Kidney capillary endothelial cell (primary cell): ENCODE measurements at places on chromosomes 5 and 9.
A peak's percentile ranks its signal among the peaks of the same experiment; 100 is the strongest.

GRCh38 chr9:95003689-95004410, 277.4 kb downstream of the AOPEP start:
- DNase-seq = peak; percentile 29

DNA sequence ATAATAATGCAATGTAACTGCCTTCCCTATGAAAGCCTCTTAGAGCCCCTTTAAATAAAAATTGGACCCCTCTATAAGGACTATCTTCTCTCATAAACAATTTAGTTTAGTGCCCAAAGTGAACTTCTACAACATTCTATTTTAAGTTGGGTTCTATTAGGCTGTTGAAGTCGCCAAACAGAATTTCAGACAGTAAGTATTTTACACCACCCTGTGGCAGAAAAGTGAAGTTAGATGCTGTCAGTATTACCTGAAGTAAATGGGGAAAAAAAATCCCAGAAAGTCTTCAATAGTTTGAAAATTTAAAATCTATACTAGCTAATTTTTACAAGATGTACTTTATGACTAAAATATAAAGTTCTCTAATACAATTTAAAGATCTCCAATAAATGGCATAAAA, 29.5 kb downstream of the CAAP1 start:
- peak; percentile 20 for DNase-seq

DNA sequence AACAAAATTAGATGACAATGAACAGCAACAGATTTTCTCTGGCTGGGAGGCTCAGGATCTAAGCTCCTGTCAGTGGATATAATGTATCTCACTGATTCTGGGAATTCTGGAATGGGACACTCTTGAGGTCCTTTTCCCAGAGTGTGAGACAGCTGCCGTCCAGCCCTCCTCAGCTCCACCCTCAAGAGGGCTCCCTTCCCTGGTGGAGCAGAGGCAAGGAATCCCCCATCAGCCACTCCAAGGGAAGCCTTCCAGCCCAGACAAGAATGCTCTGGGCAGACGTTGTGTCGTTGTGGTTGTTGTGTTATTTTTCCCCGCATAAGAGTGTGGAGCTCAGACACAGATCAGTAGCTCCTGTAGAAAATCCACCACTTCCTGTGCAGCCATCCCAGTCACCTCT, 47.7 kb upstream of the ATP10B start:
- DNase-seq = no peak

DNA sequence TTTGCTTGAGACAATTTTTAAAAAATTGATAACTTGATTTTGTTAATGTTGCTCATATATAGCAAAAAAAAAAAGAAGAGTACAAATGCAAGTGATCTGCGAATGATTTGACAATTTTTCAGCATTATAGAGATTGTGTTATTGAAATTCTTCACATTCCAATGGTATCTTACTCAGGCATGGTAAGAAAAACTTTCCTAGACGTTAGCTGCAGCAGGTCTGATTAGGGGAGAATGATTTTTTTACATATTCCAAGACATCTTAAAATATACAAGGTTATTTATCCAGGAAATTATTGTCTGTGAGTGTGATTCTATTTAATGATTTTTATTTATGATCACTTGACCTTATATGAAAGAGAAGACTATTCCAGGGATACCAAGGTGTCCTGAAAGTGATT, 361.9 kb downstream of the MAT2B start:
- peak; percentile 26 for DNase-seq

GRCh38 chr9:2448193-2448738, 173.3 kb upstream of the VLDLR start:
- DNase-seq = no peak

DNA sequence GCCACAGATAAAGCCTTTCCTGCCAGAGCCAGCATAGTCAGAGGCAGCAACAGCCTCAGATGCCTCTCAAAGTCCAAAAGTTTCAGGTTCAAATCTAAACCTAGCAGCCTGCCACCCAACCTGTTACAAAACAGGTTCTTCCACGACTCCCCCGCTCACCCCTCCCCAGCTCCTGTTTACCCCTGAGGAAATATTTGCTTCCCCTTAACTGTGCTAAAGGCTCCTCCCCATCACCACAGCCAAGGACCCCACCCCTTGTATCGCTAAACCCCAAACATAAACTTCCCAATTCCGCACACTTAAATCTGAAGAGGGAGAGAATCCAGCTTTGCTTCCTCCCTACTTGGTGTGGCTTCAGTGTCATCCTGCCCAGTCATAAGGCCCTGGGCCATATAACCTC, 15.4 kb upstream of the VDAC1 start:
- DNase-seq = no peak

DNA sequence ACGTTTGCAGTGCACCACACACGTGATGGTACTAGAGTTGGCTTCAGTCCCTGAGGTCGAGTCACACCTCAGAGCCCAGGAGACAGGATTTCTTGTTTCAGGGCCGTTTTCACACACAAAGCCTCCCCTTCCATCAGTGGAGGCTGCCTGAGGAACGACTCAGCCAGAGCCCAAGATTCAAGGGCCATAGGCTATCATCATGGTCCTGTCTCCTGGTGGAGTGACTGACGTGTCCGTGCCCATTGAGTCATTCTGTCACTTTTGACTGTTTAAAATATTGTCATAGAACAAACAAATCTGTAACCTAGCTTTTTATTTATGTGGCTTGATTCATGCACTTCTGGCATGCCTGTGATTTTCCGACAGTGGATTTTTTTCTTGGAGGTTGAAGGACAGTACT, 28.3 kb downstream of the CAMK2A start:
- no peak for DNase-seq

- no peak for DNase-seq
These were observed 18.6 kb downstream of the PRDM6 start for GRCh38 chr5:123107343-123108244.

- DNase-seq = no peak
These were observed 1013.4 kb upstream of the COX7C start for GRCh38 chr5:85604378-85604777.

DNA sequence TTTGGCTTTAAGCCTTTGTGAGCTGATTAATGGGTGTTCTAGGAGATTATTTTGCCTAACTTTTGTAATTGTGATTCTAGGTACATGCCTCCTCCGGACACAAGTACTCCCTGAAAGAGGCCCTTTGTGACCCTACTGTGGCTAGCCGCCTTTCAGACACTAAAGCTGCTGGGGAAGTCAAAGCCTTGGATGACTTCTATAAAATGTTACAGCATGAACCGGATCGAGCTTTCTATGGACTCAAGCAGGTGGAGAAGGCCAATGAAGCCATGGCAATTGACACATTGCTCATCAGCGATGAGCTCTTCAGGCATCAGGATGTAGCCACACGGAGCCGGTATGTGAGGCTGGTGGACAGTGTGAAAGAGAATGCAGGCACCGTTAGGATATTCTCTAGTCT, 13.6 kb downstream of the ITGA1 start:
- peak; percentile 39 for DNase-seq

GRCh38 chr5:132325691-132326090, 31.5 kb downstream of the SLC22A4 start:
- DNase-seq = no peak

DNA sequence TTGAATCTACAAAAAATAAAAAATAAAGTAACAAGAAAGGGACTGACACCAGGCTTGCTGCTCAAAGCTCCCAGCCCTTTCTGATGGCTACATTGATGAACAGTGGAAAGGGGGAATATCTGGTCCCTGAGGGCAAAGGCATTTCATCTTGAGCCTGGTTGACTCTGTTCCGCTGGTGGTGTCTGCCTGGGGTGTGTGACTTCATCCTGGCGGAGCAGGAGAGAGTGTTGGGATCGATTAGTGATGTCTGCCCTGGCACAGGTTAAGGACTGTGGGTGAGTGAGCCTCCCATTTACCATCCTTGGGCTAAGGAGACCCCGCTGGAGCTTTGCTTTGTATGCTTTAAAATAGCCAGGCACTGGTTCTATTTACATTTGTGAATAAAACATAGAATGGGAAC, 56.9 kb upstream of the ASS1 start:
- no peak for DNase-seq

GRCh38 chr5:129459777-129460671, at the start of gene ADAMTS19:
ADAMTS19 (plus strand) TSS chr5:129460298; CDS start chr5:129460392, 94 bp downstream.
- peak; percentile 51 for DNase-seq

GRCh38 chr9:73081979-73082657, 69.5 kb upstream of the ANXA1 start:
- peak; percentile 63 for DNase-seq

- no peak for DNase-seq
These were observed 3.3 kb upstream of the DAB2IP start for GRCh38 chr9:121648172-121648571.

GRCh38 chr9:136626740-136627642, 35.7 kb upstream of the EGFL7 start:
- DNase-seq = no peak

DNA sequence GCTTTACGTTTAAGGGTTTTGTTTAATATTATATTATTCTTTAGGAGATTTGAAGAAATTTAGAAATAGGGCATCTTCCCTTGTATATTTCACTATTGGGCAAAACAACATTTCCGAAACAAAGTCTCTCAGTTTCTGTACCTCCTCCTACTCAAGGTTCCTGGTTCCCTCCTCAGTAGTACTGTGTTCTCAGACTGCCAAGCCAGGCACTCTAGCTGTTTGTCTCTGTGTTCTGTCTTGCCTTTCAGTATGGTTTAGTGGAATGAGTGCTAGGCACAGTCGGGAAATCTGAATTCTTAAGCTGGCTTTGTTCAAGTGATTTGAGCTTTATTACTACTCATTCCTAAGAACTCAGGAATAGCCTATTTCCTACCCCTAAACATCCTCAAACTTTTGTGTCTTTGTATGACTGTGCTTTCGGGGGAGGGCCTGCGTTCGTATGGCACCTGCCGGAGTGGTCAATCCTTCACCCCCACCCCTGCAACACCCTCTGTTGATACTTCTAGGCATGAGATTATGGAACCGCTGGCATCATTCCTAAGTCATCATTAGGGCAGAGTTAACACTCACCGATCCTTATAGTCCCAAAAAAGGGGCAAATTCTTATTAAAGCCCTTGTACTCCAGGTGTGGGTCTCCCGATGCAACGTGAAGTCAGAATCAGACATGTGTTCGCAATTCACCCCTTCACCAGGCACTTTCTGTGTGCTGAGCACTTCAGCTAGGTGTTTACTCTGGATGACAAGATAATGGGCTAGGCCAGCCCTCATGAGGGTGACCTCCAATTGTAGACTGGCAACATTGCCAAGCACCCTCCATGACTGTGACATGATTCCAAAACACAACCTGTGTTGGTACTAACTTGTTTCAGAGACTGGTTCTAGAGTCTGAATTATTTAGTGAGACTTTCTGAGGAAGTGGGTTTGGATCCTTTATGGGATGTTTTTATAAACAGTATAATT, 24.5 kb downstream of the SNX18 start:
- DNase-seq = no peak

DNA sequence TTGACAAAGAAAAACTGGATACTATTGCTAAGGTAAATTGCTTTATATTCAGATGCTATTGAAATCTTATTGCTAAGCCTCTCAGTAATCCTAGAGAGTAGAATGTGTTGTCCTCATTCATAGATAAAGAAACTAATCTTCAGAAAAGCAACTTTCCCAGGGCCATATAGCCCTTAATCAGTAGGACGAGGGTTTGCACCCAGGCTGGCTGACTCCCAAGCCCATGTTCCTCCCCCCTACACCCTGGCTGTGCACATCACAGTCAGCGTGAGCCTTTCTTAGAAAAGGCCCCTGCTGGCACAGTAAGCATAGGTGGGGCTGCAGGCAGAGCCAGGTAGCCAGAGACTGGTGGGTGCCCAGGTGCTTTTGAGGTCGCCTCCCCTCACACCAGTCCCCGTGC, 15.8 kb upstream of the GLIPR2 start:
- no peak for DNase-seq

DNA sequence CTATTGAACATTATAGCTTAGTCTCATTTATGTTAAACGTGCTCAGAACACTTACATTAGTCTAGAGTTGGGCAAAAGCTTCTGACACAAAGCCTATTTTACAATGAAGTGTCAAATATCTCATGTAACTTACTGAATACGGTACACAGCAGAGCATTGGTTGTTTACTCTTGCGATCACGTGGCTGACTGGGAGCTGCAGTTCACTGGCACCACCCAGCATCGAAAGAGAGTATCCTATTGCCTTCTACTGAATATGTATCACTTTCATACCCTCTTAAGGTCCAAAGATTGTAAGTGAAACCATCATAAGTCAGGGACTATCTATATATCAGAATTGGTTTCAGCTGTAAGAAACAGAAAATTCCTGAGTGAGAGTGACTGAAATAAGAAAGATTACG, 42.6 kb upstream of the OSMR start:
- no peak for DNase-seq

DNA sequence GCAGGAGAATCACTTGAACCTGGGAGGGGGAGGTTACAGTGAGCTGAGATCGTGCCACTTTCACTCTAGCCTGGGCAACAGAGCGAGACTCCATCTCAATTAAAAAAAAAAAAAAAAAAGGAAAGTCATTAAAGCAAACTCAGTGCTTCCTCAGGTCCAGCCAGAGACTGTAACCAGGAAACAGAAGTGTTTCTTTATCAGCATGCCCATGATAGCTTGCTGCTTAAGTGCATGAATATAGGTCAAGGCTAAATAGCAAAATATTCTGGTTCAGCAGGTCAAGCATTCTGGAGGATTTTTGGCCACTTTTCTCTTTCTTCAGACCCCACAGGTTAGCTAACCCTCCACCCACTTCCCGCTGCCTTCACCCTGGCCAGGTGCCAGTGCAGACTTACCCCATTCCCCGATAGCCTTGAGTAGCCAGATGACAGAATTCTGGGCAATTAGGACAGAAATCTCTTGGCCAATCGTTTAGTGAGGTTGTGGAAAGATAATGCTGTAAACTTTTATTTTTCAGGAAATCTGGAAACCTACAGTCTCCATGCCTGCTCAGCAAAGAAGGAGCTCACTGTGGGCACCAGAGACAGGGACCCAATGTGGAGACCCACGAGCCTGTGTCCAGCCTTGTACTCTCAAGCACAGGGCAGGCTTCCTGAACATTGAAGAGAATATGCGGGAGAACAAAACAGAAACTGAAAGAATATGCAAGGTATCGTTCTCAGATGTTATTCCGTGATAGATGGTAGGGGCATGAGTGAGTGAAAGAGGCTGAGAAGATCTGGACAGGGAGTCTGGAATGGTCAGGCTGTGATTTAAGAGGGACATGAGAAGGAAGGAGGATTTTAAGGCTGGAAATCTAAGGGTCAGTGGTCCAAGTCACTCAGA, 4.2 kb upstream of the UGT3A2 start:
- no peak for DNase-seq

GRCh38 chr5:177123789-177124485, 9.6 kb upstream of the NSD1 start:
- DNase-seq = no peak

DNA sequence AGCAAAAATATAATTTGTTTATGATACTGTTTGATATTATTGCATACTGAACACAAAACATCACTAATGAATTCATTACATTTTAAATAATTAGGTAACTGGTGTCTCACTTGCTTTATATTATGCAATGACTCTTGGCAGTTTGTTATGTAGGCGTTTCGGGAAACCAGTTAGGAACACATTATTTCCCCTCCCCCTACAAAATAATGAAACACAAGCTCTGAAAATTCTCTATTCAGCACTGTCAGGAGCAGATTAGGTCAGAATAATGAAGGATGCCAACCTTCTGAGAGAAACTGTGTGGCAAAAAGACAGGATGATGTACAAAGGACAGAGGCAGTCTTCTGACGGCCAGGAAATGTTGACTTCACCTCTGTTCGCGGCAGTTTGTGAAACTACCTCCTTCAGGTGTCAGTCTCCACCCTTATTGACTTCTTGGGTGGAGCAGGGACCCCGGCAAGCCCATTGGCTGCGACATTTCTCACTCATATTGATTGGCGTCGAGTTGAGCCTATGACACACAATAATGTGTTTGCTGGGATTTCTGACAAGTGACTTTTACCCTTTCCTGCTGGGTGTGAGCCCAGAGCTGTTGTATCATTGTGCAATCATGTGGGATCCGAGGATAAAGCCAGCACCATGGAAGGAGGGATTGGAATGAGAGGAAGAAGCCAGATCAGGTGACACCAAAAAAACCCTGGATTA, 33.9 kb downstream of the SH3PXD2B start:
- DNase-seq = no peak
